ENCODE measurements at places on chromosomes 11 and 22.

- DNase-seq = no peak
Measured at GRCh38 chr22:50319503-50319951, 7.3 kb downstream of the DENND6B start.

DNA sequence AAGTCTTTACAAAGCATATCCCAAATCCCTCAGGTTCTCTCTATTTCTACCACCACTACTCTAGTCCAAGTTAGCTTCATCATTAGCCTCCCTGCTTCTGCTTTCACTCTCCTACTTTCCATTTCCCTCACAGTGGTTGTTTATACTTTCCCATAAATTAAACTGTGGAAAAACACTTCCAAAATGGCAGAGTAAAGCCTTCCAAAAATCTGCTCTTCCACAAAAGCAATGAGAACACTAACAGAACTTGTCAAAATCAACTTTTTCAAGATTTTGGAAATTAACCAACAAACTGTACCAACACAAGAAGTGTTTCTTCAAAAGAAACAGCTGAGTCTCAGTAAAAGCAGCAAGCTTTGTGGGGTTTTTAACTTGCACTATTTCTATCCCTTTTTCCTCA, 71.8 kb downstream of the TTC28 start:
- no peak for DNase-seq

DNA sequence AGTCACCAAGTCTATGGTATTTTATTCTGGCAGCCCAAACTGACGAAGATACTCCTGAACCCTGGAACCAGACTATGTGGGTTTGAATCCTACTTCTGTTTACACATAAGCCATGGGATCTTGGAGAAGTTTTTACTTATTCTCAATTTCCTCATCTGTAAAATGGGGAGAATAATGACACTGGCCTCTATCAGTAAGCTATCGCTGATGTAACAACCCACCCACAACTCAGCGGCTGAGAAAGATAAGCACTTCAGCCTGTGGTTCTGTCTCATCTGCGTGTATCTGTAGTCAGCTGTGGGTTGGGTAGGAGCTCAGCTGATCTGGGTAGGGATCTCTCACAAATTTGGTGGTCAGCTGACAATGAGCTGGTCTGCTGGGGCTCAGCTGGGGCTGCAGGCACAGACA, 68.0 kb upstream of the ALX4 start:
- no peak for DNase-seq

DNA sequence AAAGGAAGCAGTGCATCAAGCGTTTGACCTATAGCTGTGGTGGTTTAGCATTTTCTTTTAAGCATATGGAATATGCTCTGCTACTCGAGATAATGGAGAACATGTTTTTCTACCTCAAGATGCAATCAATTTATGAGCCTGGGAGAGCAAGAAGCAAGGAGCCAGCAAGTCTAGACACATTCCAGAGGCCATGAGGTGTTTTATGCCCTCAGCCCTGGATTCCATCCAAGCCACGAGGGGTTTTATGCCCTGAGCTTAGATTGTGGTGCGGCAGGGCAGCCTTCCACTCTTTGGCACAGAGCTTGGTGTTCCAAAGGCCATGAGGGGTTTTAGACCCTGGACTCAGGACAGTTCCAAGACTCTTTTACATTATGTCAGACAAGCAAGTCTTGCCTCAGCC, 11.7 kb upstream of the DNAJB13 start:
- no peak for DNase-seq

GRCh38 chr11:123431619-123432018, 1.6 kb downstream of the GRAMD1B start:
- no peak for DNase-seq

DNA sequence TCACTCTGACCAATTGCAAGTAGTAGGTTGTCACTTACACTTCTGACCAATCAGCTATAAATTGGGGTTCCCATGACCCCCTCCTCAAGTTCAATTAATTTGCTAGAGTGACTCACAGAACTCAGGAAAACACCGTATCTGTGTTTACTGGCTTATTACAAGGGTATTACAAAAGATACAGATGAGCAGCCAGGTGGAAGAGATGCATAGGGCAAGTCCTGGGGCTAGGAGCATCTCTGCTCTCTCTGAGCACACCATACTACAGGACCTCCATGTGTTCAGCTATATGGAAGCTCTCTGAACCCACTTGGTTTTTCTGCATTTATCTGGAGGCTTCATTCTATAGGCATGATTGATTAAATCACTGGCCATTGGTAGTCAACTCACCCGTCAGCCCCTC, 11.3 kb upstream of the GRK3 start:
- DNase-seq = no peak

GRCh38 chr11:35764417-35764816, 101.8 kb downstream of the TRIM44 start:
- DNase-seq = no peak

GRCh38 chr11:83692675-83693074, 406.5 kb upstream of the CCDC90B start:
- DNase-seq = no peak
